ENCODE measurements at places on chromosomes 2 and 18. TPM values are rescaled to one million over a fixed set of nuclear protein-coding genes. Genes with fewer than 3 reads are reported as not detected.

The PCARE gene
- total RNA-seq: under 0.01 TPM

The KLF11 gene
- 11.5 TPM for total RNA-seq

The TTN gene
- 2,245 TPM for total RNA-seq

The DOK6 gene
- total RNA-seq: 3.1 TPM

The RAB6C gene
- not detected for total RNA-seq

The CXCR1 gene
- 0.52 TPM for total RNA-seq

The EVX2 gene
- under 0.01 TPM for total RNA-seq

The DSC3 gene
- total RNA-seq: under 0.01 TPM

The CHPF gene
- total RNA-seq: 33.4 TPM

The NT5C1B gene
- total RNA-seq: not detected

The RESP18 gene
- not detected for total RNA-seq

The TMEM37 gene
- 2.1 TPM for total RNA-seq

The ABCA12 gene
- not detected for total RNA-seq

The KIF5C gene
- 1.0 TPM for total RNA-seq

The SLC19A3 gene
- 4.2 TPM for total RNA-seq

The TMEM198 gene
- 2.1 TPM for total RNA-seq

The SEMA4C gene
- 29.7 TPM for total RNA-seq

The DPYSL5 gene
- 3.7 TPM for total RNA-seq

The GPR55 gene
- total RNA-seq: not detected

The SERPINB4 gene
- not detected for total RNA-seq

All from skeletal muscle tissue (tissue), 5 donors.